ENCODE measurements at places on chromosomes 4 and X.

DNA sequence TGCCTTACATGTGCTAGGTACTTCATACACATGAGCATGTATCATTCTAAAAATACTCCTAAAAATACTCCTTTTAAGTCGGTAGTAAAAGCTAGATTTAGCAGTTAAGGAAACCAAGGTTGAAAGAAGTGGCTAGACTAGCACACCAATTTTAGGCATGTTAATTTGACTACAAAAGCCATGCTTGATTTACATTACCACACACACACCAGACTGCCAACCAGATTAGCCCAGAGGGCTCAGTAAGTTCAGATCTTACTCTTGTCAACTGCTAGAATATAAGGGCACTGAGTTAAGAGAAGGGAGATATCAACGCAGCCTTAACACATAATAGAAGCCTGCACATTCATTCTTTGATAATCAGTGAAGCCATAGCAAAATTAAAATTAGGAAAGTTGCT lies 117.9 kb downstream of the MID1IP1 start:
- no peak for DNase-seq

- no peak for DNase-seq
Measured at GRCh38 chr4:4893721-4894120, 34.3 kb downstream of the MSX1 start.

DNA sequence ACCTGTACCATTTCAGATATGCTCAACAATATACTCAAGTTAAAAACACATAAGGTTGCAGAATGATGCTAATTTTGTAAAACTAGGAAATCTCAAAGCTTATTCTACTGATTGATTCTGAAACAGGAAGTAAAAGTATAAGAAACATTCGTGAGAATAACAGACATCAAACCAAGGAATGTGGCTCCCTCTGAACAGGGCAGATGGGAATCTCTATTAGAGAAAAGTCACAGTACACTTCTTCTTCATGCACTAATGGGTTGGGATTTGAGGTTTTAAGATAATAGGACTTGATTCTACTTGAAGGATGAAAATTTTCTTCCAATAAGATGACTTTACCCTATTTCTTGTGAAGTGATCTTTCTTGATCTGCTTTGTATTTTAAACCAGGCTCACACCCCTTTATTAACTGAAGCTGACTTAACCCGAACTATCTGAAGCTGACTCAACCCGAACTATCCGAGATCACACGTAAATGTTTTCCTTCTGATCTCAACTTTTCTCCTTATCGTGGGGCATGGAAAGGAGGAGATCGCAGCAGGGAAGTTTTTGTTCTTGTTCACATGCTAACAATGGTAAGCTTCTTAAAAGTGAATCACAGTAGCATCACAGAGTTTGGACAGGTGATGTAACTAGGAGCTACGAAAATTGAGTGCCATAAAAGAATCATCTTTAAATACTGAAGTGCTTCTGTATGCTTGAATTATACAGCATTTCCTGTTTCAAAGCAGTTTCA lies 363.1 kb upstream of the ZFP42 start:
- no peak for DNase-seq

DNA sequence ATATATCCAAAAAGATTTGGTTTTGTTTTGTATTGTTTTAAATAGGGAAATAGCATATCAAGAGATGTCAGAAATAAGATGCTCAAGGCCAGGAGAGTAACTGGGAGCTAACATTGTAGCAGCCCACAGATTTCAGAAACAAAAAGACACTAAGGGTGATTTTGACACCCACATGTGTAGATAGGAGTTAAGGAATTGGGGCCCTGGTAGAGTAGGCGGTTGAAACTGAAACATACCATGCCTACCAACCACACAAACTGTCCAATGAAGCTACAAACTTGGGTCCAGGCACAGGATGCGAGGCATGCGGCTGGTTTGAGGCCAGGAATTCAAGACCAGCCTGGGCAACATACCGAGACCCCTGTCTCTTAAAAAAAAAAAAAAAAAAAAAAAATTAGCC lies 6.3 kb upstream of the HSPA4L start:
- DNase-seq, result no peak

- DNase-seq, result peak; percentile 32
Measured at GRCh38 chr4:65865489-65865888, 195.2 kb upstream of the EPHA5 start.

DNA sequence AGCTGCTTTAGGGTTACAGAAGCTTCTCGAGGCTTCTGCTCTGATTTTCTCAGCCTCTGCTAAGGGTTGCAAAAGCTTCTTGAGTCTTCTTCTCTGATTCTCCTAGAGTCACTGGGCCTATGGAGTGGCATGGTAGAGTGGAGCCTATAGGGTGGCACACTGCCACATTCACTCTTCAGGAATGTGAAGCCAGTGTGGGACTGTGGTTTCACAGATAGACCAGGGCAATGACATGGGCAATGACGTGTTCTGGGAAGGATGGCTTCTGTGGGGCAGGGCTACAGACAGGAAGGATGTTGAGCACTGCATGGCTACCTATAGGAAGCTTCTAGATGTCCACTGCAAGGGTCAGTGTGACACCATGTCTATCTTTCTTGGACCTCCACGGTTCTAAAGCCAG lies 11.0 kb upstream of the MAMLD1 start:
- DNase-seq, result no peak

GRCh38 chrX:1327651-1328304 lies 8.8 kb upstream of the IL3RA start:
- no peak for DNase-seq

DNA sequence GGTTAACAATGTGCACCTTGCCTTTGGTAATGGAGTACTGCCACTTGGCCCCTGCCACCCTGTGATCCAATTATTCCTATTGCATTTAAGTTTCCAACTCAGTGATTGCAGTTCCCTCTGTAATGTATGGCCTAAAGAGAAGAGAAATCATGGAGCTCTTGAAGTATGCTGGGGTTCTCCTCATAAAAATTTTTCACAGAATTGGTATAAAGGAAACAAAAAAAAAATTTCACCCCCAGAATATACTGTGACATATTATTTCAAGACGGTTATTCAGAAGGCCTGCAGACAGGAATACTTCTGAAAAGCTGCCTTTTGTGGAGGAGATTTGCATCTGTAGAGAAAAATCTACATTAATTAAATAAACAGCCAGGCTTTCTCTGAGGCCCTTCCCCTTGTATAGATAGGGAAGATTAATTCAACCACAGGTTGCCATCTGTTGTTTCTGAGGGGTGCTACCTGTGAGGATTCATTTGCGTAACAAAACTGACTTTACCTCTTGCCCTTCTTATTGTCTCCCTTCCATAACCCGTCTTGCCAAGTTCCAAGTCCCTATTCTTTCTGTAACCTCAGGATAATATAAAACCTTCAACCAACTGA lies 94.8 kb upstream of the LANCL3 start:
- DNase-seq, result no peak

GRCh38 chr4:182717788-182718583 lies 199.2 kb downstream of the DCTD start:
- no peak for DNase-seq

DNA sequence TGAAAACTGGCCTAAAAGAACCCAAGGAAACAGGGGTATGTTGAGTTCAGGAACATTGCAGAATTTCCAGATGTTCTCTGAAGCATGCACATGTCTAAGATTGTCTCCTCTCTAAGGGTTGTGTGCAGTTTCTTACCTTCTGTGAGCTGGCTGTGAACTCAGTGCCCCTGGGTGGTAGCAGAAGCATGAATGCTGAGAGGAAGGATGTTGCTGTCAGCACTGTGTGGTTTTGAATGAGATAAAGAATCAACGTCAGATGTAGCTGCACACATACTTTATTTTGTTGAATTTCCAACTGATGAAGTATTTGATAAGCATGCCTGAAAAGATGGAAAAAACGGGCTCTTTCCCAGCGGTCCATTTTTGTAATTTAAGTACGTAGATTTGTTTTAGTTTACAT lies 23.8 kb upstream of the CD38 start:
- no peak for DNase-seq

- peak; percentile 40 for DNase-seq
Measured at GRCh38 chr4:67288964-67289363, 256.3 kb downstream of the CENPC start.

DNA sequence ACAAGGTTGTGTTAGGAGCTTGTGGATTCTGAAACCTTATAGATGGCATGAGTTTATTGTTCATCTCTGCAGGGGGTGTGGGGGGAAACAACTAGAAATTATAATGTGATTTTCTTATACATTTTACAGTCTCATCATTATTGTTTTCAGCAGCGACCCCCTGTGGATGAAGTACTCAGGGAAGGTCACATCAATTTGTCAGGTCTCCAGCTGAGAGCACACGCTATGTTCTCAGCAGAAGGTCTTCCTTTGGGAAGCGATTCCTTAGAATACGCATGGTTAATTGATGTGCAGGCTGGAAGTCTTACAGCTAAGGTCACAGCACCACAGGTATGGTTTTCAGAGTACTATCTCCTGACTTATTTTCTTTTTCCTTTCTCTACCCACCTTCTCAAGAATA lies 72.2 kb downstream of the BLTP1 start:
- DNase-seq, result no peak

DNA sequence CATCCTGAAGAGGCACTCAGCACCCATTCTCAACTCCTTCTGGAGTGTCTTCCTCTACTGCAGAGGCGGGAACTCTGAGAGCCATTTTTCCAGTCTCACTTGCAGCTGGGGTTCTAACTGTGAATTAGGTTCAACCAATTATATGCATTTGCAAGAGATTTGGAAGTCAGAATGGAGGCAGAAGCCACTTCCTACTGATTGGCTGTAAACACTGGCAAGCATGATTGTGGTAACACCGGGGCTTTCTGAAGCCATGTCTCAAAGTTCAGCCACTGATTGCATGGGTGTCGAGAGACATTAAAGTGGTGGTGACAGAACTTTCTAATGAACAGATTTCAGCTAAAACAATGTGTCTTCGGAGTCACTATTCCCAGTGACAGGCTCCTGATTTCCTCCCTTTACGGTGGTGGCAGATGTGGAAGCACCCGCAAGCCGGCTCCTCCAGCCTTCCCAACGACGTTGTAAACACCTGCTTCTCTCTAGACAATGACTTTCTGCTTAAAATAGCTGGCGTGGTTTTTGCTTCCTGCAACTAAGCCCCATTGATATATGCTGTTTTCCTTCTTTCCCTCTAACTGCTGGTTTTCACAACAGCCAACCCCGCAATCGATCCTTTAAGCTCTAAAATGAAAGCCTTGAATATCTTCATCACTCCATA lies 92.0 kb downstream of the IRF2 start:
- DNase-seq, result no peak

- DNase-seq, result no peak
Measured at GRCh38 chr4:181432335-181432734, 810.9 kb upstream of the TENM3 start.

GRCh38 chrX:146754268-146754667 lies 55.3 kb upstream of the CXorf51B start:
- no peak for DNase-seq

DNA sequence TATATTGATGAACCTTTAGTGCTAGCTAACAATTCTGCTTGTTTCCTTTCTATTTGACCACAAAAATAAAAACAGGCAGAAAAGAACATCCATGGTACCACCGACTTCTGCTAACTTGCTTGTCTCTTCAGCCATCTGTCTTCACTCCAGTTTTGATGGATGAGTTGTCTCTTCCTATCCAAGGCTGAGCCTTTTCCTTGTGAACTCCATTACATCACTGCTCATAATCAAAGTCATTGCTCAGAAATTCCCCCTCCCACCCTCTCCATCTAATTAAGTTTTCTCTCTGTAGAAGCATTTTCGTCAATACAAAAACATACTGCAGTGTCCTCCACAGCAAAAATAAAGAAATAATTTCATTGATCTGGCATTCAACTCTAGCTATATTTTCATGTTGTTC lies 184.4 kb downstream of the SPCS3 start:
- DNase-seq, result no peak

- no peak for DNase-seq
Measured at GRCh38 chr4:174865418-174865985, 36.5 kb upstream of the GLRA3 start.

DNA sequence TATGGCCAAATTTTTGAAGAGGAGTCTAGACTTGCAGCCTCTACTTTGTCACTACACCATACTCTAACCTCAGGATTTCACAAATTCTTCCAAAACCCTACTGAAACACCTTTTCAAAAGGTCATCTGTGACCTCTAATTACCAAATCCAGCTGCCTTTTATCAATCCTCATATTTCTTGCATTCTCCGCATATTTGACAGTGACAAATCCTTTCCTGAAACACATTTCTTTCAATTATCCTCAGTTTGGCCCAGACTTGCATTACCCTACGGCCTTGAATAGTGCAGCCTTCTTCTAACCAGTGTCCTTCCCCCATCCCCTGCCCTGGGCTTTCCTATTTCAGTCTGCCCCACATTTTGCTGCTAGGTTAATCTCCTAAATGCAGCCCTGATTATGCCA lies 25.5 kb downstream of the MID2 start:
- DNase-seq, result no peak
